T1000 (cell line): ENCODE measurements at places on chromosomes 16 and 17.

- DNase-seq: no peak
Measured at GRCh38 chr17:65656390-65657250, 95.2 kb upstream of the AXIN2 start.

- DNase-seq: no peak
Measured at GRCh38 chr16:80962879-80963278, 43.8 kb downstream of the CMC2 start.

GRCh38 chr17:6297960-6298359 is 137.0 kb downstream of the AIPL1 start:
- no peak for DNase-seq

GRCh38 chr16:72814226-72814625 is 233.7 kb downstream of the ZFHX3 start:
- DNase-seq: no peak

GRCh38 chr16:11632455-11632939 is 35.8 kb upstream of the SNN start:
- no peak for DNase-seq

GRCh38 chr16:59259074-59259949 is 525.2 kb upstream of the GOT2 start:
- DNase-seq: no peak

DNA sequence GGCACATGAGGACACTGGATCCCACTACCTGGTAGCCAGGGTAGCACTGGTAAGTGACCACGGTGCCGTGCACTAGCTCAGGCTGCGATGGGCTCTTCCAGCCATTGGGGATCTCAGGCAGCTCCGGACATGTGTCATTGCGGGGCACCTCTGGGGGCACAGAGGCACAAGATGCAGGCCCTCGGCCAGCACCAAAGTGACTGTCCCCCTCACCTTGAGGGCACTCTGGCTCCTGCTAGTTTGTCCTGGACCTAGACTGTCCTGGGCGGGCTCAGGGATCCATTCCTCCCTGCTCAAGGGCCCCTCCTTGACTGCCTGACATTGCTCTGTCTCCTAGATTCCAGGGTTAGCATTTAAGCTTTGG is 6.7 kb upstream of the PHF12 start:
- DNase-seq: no peak

DNA sequence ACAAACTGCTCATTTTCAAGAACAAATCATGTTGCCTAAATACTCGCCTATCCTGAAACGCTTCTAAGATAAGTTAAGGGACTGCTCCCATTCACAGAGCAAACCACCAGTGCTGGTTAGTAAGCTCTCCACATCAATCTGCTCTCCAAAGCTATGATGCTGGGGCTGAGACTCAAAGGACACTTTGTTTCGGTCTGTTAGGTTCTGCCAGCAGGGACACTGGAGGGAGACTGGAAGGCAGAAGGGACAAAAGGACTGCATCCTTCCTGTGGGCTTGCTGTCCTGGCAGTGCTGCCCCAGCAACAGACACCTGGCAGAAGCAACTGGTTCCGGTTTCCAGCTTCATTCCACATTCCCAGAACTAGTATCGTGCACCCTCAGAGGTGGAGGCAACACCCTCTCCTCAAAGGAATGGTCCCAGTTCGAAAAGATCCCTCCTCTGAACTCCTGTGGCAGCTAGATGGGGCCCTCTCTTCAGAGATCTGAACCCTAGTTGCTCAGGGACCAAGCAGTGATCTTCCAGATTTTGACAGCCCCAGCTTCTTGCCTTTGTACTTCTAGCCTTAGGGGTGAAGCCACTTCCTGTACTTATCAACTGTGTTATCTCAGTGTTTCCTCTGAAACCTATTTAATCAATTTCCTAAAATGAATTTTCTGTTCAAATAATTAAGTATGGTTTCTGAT is 73.4 kb upstream of the GSG1L start:
- no peak for DNase-seq

GRCh38 chr17:55576237-55576995 is 65.2 kb upstream of the SMIM36 start:
- DNase-seq: peak; percentile 31

- DNase-seq: no peak
Measured at GRCh38 chr17:30340801-30341356, 7.0 kb upstream of the TMIGD1 start.

GRCh38 chr17:40069751-40070708 is 7.3 kb downstream of the THRA start:
- DNase-seq: no peak

GRCh38 chr16:1639860-1640259 is 27.7 kb downstream of the CRAMP1 start:
- DNase-seq: no peak

DNA sequence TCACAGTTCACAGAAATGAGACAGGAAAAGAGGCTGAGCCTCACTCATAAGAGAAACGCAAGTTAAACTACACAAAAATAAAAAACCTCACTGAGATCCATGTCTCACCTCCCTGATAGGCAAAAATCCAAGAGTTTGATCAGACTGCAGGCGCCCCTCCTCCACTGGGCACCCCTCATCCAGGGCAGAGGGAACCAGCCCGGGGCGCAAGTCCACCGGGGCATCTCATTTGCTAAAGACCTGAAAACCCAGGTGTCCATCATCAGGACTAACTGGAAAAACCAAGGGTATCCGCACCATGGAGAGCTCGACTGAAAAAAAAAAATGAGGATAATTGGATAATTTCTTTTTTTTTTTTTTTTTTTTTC is 2.6 kb downstream of the HBZ start:
- no peak for DNase-seq

GRCh38 chr17:4548721-4549531 is 6.3 kb downstream of the MYBBP1A start:
- DNase-seq: no peak

DNA sequence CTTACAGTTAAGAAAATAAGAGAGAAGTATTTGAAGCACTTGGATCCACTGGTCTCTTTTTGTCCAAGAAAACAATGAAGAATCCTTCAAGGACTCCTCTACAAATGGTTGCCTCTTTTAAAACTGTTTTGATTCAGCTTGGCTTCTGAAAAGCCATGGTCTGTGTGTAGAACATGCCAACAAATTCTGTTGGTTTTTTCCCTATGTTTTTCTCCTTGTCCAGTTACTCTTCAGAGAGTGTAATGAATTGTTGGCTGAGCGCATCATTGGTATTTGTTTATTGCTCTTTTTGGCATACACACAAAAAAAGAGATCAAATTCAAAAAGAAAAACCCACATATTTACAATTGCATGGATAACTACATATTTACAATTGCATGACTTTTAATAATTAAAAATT is at the start of gene ABCA10:
Gene ABCA10, minus strand, starts transcription at position 249 of the 400 bp plus-strand sequence. CDS start 3,466 bp downstream, outside the sequence.
- no peak for DNase-seq

- DNase-seq: no peak
Measured at GRCh38 chr17:10396524-10397163, 23.8 kb upstream of the MYH13 start.

- DNase-seq: no peak
Measured at GRCh38 chr16:25707982-25708583, 16.3 kb downstream of the HS3ST4 start.

GRCh38 chr17:80584176-80584905 is 39.7 kb downstream of the RPTOR start:
- no peak for DNase-seq

DNA sequence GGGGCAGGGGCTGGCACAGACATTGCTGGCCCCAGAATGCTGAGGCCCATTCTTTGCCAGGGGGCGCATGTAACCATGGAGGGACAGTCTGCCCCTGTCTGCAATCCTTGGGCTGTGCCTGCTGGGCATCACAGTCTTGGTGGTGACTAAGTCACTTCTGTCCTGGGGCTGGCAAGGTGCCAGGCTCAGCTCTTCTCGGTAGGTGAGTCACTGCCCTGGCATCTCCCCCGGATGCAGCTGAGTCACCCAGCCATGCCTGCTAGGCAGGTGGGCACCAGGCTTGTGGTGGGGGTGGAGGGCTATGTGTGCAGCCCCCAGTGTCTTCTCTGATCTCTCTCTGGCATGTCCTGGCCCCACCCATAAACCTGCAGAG is 5.6 kb downstream of the RARA start:
- DNase-seq: peak; percentile 94

DNA sequence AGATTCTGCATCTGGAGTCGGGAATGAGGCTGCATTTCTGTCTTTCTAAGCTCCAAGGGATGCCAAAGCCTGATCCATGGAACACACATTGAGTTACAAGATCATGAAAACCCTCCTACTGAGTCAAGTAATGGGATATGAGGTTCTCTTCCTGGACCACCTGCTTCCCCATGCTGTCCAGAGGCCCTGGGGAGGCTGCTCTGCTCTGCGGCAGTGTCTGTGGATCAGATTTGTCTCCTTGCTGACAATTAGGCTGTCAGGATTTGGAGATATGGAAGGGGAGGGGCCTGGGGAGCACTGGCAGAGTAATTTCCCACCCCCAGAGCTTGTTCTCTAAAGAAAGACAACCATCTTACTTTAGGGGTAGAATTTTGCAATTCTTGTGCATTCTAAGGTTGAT is 33.0 kb downstream of the C16orf95 start:
- no peak for DNase-seq

GRCh38 chr17:63305857-63306256 is 140.2 kb downstream of the CYB561 start:
- DNase-seq: no peak

- DNase-seq: no peak
Measured at GRCh38 chr17:79549141-79549915, 61.5 kb downstream of the RBFOX3 start.

DNA sequence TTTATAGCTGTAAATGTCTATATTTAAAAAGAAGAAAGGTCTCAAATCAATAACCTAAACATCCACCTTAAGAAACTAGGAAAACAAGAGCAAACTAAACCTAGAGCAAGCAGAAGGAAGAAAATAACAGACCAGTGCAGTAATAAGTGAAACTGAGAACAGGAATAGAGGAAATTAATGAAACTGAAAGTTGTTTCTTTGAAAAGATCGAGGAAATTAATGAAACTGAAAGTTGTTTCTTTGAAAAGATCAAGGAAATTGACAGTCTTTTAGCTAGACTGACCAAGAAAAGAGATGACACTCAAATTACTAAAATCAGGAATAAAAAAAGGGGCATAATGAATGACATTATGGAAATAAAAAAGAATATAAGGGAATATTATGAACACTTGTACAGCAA is 46.4 kb downstream of the SLFN5 start:
- no peak for DNase-seq

DNA sequence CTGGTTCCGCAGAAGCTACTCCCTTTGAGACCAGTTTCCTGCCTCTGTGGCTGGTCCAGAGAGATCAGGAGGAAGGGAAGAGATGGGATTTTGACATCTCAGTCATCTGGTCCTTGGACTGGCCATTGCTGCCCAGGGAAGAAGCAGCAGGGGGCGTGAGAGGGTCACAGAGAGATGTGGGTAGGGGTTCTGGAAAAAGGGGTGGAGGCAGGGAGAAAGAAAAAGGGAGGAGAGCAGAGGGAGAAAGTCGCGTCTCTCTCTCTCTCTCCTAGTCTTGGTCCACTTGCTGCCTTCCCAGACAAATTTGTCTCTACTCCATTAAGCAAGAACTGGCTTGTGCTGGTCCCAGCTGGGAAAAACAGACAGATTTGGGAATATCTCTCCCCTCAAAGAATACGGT is 4.4 kb downstream of the SHBG start:
- no peak for DNase-seq

GRCh38 chr16:22053921-22054341 is 38.4 kb upstream of the VWA3A start:
- DNase-seq: no peak

GRCh38 chr17:78125138-78125913 is 3.2 kb downstream of the TMC6 start:
- no peak for DNase-seq

DNA sequence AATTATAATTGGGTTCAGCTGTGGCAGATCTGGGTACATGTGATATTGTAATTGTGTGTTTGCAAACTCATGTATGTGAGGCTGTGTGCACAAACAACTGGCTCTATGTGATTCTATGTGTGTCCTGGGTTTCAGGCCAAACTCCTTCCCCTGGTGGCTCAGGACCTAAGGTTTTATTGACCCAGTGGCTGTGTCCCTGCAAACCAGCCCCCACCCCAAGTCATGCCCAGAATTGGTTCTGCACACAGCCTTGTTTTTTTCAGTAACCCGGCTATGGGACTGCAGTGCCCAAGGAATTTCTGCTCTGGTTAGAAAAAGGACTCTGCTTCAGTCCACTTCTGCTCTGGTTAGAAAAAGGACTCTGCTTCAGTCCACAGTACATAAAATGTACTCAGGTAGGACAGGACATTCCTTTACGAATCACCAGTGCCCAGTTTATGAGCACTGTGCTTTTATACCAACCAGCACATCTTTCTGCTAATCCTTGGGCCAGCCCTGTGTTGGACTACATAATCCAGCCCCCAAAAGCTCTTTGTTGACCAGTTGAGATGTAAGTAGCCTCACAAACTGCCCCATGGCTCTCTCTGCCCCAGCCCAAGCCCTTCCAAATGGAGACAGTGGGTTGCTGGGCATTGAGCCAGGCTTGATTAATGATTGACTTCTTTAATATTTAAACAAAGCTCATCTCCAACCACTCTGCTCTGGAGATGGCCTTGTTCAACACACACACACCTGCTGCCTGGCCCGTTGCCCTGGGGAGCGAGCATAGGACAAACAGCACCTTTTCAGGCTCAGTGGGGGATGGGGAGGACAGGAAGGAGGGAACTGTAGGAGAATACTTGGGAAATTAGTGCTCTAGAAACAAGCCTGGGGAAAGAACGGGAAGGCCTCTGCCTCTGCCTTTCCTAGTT is 2.9 kb upstream of the KCNH6 start:
- DNase-seq: no peak

DNA sequence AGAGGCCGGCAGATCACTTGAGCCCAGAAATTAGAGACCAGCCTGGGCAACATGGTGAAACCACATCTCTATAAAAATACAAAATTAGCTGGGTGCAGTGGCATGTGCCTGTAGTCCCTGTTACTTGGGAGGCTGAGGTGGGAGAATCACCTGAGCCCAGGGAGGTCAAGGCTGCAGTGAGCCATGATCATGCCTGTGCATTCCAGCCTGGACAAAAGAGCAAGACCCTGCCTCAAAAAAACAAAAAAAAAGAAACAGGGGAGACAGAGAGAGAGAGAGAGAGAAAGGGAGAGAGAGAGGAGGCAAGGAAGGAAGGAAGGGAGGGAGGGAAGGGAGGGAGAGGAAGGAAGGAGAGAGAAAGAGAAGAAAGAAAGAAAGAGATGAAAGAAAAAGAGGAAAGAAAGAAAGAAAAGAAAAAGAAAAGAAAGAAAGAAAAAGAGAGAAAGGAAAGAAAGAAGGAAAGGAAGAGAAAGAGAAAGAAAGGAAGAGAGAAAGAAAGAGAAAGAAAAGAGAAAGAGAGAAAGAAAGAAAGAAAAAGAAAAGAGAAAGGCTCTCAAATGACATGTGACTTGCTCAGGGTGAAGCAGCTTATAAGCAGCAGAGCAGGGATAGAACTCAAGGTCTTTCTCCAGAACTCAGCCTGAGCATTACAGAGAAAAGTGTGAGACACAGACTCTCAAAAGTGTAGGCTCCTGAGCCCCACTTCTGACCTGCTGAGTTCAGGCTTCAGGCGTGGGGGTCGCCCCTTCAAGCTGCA is 15.5 kb downstream of the CX3CL1 start:
- DNase-seq: no peak

DNA sequence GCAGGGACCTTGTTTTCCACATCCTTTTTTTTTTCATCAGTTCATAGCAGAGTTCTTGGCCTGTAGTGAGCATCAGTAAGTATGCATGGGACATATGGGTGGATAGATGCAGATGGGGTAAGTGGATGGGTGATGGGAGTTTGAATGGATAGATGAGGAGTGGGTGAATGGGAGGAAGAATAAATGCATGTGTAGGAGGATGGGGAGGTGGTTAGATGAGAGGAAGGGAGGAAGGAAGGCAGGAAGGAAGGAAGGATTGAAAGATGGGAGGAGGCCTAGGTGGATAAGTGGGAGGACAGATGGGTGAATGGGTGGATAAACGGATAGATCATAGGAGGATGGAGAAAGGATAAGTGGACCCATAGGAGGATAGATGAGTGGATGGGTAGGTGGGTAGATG is 3.9 kb upstream of the BEAN1 start:
- no peak for DNase-seq
